ENCODE measurements at places on chromosomes 5 and 9.

- no peak for DNase-seq
These were observed 15.0 kb upstream of the PTBP3 start for GRCh38 chr9:112348257-112349007.

GRCh38 chr9:22855980-22856379, 409.4 kb downstream of the DMRTA1 start:
- no peak for DNase-seq

DNA sequence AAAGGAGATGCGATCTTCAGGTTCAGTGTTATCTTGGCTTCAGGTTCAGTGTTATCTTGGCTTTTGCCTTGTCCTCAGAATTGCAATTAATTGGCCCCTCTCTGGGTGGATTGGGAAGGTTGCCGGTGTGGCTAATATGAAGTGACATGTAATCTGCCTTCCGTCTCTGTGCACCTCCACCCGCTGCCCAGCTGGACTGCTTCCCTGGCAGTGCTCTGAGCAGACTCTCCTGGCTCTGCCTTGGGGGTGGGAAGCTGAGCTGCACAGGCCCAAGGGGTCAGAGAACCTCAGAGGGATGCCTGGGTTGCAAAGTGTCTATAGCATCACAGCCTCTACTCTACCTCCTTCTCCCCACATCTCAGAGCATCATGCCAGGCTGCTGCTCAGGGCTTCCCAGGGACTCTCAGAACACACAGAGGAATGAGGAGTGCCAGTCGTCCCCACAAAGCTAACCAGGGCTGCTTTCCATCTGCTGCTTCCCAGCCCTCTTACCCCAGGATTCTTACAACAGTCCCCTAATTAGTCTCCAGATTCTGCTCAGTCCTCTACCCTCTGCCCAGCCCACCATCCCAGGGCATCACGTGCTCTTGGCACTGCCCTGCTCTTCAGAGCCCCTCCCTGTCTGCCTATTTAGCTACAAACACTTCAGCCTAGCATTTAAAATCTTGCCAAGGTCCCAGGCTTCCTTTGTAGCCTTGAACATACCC, 54.4 kb upstream of the AFAP1L1 start:
- peak; percentile 89 for DNase-seq

GRCh38 chr9:111008158-111009075, 29.9 kb downstream of the LPAR1 start:
- no peak for DNase-seq

DNA sequence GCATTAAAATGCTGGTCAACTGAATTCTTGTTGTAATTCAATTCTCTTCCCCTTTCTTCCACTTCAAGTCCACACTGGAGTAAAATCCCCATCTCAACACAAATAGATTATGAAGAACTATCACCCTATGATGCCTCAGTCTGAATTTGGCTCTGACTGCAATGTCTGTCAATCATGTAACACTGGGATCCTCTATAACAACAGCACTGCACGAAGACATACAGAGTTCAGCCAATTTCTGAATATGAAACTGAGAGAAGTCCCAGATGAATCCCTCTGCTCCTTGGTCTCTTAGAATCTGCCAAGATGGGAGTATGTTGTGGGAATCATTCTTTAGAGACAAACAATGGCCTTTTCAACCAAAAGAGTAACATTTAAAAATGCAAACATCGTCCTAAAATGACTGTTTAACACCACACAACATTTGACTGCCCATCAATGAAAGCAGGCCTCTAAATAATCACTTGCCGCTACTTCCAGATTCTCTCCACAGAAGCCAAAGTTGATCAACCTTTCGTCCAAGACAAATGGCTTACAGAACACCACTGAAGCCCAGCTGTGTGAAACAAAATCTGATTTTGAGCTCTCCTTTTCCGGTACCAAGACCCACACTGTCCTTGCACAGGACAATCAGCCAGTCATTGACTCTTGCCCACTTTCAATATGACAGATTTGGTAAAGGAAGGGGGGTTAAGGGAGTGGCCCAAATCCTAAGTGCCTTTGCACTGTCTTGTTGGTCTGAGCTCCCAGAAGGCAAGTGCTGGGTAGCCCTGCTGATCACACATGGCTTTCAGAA, 258.0 kb downstream of the EBF1 start:
- no peak for DNase-seq

DNA sequence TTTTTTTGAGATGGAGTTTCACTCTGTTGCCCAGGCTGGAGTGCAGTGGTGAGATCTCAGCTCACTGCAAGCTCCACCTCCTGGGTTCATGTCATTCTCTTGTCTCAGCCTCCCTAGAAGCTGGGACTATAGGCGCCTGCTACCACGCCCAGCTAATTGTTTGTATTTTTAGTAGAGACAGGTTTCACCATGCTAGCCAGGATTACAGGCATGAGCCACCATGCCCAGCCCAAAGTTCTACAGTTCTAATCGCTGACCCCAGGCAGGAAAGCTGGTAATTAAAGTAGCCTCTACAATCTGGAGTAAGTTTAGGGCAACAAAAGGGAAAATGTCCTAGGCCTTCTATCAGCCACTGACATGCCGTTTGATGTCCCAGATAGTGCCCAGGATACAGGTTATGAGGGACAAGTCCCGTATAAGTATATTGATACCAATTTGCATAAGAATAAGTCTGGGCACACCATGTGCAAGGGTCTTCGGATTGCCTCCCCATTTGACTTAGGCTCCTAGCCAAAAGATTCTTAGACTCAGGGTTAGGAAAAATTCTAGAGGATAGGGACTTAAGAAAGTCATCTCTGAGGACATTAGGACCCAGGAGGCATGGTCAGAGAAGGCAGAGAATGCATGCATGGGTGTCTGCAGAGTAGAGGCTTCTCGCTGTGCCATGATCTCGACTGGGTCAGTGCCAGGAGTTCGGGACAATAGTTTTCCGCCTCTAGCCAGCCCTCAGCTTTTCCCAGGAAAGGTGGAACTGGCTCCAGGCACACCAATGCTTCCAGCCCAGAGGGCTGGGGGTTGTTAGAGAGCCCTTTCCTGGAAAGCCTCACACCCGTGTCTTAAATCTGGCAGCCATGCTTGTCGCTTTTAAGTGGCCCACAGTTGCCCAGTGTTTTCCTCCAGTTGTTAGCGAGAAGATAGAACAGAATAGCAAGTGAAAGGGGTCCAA, 1111.1 kb downstream of the TAF11L14 start:
- no peak for DNase-seq
